ENCODE measurements at places on chromosomes 6 and 20. TPM values are rescaled to one million over a fixed set of nuclear protein-coding genes. Genes with fewer than 3 reads are reported as not detected.

C6orf15 gene
- total RNA-seq: not detected

FAM162B gene
- total RNA-seq: 0.30 TPM

HRH3 gene
- total RNA-seq: not detected

BHLHE23 gene
- total RNA-seq: not detected

GNRH2 gene
- 0.30 TPM for total RNA-seq

ZC2HC1B gene
- not detected for total RNA-seq

RNF8 gene
- total RNA-seq: 35.7 TPM

TP53TG5 gene
- not detected for total RNA-seq

PLAGL2 gene
- total RNA-seq: 3.2 TPM

F13A1 gene
- not detected for total RNA-seq

Measured in epithelial cell of umbilical artery (primary cell).